CD8-positive, alpha-beta memory T cell (primary cell): ENCODE measurements at places on chromosomes 2 and 18. TPM values are rescaled to one million over a fixed set of nuclear protein-coding genes. Genes with fewer than 3 reads are reported as not detected.

Gene M1AP
- 0.39 TPM for polyA plus RNA-seq

Gene ZBTB14
- 14.8 TPM for polyA plus RNA-seq

Gene SNORC
- polyA plus RNA-seq = not detected

Gene MRPS9
- 32.2 TPM for polyA plus RNA-seq

Gene LIMS3
- 1.5 TPM for polyA plus RNA-seq

Gene LOXL3
- polyA plus RNA-seq = 0.08 TPM

Gene PDE1A
- not detected for polyA plus RNA-seq

Gene AP1S3
- 3.9 TPM for polyA plus RNA-seq

Gene OTOS
- not detected for polyA plus RNA-seq

Gene ACVR1C
- polyA plus RNA-seq = 0.60 TPM

Gene CNPPD1
- polyA plus RNA-seq = 74.3 TPM

Gene GPAT2
- 8.9 TPM for polyA plus RNA-seq

Gene KCNG2
- not detected for polyA plus RNA-seq

Gene FAM237A
- polyA plus RNA-seq = not detected

Gene POTEJ
- not detected for polyA plus RNA-seq

Gene ID2
- 378 TPM for polyA plus RNA-seq

Gene DHRS9
- not detected for polyA plus RNA-seq

Gene RFTN2
- 0.06 TPM for polyA plus RNA-seq

Gene PKDCC
- 0.78 TPM for polyA plus RNA-seq

Gene CXCR1
- polyA plus RNA-seq = 1.1 TPM

Gene LYG2
- not detected for polyA plus RNA-seq

Gene UPP2
- polyA plus RNA-seq = not detected

Gene FAP
- not detected for polyA plus RNA-seq

Gene MCFD2
- polyA plus RNA-seq = 22.7 TPM

Gene SLC25A12
- polyA plus RNA-seq = 12.8 TPM
